ENCODE measurements at places on chromosomes 7 and 10. TPM values are rescaled to one million over a fixed set of nuclear protein-coding genes. Genes with fewer than 3 reads are reported as not detected.

DNA sequence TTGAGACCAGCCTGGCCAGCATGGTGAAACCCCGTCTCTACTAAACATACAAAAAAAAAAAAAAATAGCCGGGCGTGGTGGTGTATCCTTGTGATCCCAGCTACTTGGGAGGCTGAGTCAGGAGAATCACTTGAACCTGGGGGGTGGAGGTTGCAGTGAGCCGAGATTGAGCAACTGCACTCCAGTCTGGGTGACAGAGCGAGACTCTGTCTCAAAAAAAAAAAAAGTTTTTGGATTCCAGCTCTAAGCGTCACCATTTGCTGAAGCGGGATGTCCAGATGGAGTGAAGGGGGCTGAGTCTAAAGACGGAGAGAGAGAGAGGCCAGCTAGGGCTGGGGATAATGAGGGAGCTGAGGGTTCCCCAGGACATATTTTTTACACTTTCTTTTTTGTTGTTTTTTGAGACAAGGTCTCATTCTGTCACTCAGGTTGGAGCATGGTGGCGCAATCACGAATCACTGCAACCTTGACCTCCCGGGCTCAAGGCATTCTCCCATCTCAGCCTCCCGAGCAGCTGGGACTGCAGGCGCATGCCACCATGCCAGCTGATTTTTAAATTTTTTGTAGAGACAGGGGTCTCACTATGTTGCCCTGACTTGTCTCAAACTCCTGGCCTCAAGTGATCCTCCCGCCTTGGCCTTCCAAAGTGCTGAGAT is 9.4 kb upstream of the HK1 start:
- no peak for DNase-seq

DNA sequence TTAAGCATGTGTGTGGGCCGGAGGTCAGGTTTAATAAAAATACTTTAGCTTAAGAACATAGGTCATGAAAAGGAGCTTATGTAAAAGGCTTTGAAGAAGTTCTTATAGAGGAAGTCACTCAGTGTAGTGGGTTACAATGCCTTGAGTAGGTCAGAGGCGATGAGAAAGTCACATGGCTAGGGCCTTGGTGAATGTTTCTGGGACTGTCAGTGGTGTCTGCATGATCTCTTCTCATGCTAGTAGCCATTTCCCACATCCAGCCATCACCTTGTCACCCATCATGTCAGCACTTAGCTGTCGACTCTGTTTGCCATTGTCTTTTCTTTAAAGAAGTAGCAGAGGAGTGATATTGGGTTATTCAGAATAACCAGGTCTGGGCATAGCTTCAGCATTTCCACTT is 236.6 kb downstream of the CDK14 start:
- no peak for DNase-seq

- no peak for DNase-seq
Observed at GRCh38 chr10:62853710-62854109, 37.5 kb upstream of the EGR2 start.

- no peak for DNase-seq
Observed at GRCh38 chr10:1368842-1369171, 312.6 kb downstream of the WDR37 start.

DNA sequence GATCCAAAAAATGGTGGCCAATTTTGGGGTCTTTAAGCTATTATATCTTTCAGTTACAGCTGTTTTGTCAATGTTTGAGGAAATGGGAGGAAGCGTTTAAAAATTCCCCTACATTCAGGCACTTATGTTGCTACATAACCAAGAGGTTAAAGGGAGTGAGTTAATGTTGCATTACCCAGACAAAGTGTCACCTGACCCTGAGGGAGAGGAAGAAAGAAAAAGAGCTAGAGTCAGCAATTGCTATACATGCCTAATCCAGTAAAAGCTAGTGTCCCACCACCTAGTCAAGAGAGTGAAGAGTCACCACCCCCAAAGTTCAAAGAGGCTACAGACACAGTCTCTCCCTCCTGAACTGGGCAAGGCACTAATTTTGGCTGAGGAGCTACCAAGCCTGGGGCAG is 69.5 kb upstream of the ZNF92 start:
- DNase-seq, result no peak

GRCh38 chr7:155591055-155591775 is 44.9 kb upstream of the CNPY1 start:
- no peak for DNase-seq

DNA sequence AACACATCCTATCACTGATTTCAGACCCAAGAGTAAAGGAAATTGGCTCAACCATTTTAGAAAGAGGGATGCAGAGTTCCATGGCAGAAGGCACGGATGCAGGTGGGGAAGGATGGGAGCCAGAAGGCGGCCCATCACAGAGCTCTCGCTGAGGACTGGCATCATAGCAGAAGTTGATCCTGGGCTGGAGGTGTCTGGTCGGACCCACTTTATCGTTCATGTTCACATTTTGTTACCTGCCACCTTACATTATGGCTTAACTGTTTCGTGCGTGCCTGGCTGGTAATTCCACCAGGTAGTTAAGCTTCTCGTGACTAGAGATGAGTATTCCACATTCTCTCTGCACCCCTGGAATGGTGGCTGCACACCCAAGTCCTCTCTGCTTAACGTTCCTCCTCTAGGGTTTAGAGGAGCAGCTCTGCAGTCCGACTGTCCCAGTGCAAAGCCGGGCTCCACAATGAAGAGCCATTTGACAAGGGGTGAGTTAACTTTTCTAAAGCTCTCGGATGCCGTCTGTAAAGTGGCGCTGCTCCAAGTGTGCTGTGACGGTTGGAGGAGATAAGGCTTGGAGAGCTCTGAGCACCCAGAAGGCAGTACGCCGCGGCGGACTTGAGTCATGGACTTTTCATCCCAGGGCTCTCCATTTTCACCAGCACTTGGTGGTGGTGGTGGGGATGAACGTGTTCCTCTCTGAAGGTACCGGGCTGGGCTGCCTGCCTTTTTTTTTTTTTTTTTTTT is 157.1 kb upstream of the SHH start:
- DNase-seq, result no peak

DNA sequence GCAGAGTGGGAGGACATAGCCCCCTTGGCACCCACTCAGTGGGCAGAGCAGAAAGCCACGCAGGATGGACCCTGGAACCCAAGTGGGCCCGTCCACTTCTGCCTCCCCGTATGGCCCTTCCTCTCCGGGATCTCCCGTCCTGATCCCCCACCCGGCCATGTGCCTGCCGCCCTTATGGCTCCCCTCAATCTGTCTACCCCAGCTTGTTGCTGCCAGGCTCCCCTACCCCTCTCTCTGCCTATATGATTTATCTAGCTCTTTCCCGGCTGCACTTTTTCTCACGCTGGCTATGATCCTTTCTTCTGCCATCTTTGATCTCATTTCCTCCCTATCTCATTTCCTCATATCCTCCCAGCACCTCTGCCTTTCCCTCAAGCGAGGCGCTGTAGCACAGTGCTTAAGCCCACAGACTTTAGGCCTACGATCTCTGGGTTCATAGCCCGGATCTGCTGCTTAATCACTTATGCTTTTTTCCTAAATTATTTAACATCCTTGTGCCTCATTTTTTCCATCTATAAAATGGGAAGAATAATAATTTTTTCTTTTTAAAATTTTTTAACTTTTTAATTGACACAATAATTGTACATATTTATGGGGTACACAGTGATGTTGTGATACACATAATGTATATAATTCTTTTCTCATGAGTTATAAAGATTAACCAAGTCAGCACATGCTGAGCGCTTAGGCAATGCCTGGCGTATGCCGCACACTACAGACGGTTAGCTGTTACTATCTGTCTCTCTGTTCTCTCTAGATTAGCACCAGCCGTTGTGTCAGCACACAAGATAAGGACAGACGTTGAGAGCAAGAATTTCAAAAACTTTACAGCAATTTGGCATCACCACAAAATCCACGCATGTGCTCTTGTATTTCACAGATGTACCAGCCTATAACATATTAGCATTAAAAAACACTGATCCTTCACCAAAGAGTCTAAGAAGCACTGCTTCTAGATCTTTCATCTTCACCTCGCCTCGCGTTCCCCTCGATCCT is 18.1 kb downstream of the KCNH2 start:
- no peak for DNase-seq

DNA sequence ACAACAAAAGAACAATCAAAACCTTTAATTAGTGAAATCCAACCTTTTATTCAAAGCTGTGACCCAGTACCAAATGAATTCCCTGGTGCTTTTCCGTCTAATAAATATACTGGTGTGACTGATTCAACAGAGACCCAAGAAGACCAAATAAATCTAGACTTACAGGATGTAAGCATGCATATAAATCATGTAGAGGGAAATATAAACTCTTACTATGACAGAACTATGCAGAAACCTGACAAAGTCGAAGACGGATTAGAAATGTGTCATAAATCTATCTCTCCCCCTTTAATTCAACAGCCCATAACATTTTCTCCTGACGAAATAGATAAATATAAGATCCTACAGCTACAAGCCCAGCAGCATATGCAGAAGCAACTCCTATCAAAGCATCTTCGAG is 540.6 kb upstream of the TEX47 start:
- no peak for DNase-seq

DNA sequence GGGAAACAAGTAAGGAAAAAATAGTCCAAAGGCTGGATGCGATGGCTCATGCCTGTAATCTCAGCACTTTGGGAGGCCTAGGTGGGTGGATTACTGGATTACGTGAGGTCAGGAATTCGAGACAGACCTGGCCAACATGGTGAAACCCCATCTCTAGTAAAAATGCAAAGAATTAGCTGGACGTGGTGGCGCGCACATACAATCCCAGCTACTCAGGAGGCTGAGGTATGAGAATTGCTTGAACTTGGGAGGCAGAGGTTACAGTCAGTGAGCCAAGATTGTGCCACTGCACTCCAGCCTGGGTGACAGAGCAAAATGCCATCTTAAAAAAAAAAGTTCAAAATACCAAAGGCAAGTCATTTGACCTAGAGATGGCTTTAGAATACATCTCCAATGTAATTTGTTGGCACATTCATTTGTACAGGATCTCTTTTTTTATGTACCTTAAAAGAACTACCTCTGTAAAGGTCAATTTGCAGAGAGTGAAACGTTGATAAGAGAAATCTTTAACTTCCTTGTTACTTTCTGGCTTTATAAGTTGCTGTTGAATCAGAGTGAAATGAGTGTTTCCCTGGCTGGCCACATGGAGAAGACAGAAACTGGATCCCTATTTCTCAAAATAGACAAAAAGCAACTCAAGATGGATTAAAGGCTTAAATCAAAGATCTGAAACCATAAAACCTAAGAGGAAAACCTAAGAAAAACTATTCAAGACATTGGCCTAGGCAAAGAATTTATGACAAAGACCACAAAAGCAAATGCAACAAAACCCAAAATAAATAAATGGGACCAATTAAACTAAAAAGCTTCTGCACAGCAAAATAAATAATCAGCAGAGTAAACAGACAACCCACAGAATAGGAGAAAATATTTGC is 260.7 kb downstream of the KLF6 start:
- no peak for DNase-seq

GRCh38 chr10:32317795-32318357 is 29.1 kb downstream of the EPC1 start:
- no peak for DNase-seq

GRCh38 chr10:9824631-9825071 is 1193.0 kb upstream of the CELF2 start:
- DNase-seq, result no peak

- DNase-seq, result no peak
Observed at GRCh38 chr10:119253433-119254174, 46.2 kb downstream of the GRK5 start.

- DNase-seq, result no peak
Observed at GRCh38 chr7:92034116-92034515, 93.5 kb downstream of the AKAP9 start.

DNA sequence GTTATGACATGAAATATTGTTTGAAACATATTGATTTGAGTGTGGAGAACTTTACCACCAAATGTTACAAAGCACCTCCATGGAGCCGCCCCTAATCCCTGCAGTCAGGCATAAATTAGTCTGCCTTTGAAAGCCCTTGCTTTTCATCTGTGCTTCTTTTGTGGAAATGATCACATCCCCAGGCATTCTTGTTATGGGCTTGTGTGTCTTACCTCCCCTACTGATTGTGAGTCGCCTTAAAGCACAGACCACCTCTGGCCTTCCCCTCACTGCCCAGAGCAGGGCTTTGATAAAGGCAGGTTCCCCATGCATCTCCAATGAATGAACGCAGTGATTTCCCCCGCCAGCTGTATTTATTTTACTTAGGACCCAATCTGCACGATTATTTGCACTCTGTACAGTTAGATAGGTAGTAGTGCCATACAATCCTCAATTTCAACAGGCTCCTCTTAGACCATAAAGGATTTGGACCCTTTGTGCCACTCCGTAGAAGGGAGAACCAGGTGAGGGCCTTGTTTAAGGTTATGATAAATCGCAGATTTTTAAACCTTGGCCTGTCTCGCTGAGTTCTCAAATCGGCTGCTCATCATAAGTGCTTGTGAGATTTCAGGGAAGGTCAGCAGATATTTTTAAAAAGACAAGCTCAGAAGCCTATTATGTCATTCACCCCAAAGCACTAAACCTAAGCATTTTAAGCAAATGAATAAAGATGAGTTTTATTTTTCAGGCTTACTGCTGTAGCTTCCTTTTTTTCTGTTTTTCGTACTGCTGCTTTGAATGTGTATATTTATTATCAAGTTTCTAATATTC is 107.8 kb downstream of the CUBN start:
- DNase-seq, result no peak

DNA sequence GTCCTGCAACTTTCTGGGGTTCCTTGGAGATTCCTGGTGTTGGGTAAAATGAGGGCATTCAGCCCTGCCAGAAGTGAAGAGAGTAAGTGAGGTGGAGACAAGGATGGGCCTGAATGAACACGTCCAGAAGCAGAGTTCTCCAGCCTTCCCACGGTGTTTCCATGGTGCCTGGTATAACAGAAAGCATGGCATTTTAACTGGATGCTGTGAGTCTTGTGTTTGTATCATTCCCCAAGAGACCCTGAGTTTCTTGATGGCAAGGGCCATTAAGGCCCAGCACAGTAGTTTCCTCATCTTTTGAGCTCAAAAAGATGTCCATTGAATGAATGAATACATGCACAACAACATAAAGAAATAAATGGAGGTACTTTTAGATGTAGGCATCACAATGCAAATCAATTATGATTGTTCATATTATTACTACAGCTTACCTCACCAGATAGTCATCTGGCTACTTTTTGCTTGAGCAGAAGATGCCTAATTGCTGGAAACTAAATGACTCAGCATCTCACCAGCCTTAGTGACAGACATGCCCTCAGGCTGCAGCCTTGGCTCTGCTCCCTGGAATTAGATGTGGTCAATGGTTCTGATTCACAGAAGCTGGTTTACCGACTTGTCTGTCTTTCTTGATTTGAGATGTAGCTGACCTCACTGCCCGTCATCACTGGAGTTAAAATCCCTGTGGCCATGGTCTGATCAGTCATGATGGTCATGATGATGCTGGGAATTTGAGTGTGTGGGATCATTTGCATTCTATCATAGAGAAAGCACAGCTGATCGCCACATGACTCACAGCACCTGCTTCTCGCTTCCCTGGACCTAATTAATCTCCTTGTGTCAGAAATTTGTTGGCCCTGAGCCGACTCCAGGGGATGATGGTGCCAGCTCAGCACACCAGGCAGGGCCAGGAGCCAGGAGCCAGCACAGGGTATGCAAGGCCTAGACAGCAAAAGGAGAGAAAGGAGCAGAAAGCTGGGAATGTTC is 83.9 kb downstream of the CXCL12 start:
- DNase-seq, result no peak

The PMPCB gene
- total RNA-seq, result 89.0 TPM

The SFTPA2 gene
- not detected for total RNA-seq

The PLA2G12B gene
- total RNA-seq, result not detected

The TLL2 gene
- 0.14 TPM for total RNA-seq

The SORCS1 gene
- not detected for total RNA-seq

The CALHM1 gene
- total RNA-seq, result not detected

The MINDY3 gene
- 44.7 TPM for total RNA-seq

The NUTM2A gene
- total RNA-seq, result 0.88 TPM

The LRRC17 gene
- 0.60 TPM for total RNA-seq
